ENCODE measurements at places on chromosomes 1 and 21.

- DNase-seq = no peak
Observed at GRCh38 chr1:242515555-242515954, 8.9 kb downstream of the PLD5 start.

DNA sequence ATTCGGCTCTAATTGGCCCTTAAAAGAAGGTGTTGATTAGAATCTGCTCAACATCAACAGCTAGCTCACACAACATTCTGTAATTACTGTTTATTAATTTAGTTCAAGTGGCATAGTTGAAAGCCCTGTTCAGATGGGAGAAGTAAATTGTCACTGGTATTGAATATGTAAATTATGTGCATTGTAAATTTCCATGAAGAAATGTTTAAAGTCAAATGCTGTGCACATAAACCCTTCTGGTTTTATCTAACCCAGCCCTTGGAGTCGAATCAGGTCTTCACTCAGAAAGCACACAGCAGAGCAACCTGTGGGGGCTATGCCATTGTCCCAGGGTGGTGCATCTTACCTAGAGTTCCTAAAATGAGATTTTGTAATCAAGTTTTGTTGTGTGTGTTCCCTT lies 65.4 kb upstream of the LMO4 start:
- DNase-seq = no peak

DNA sequence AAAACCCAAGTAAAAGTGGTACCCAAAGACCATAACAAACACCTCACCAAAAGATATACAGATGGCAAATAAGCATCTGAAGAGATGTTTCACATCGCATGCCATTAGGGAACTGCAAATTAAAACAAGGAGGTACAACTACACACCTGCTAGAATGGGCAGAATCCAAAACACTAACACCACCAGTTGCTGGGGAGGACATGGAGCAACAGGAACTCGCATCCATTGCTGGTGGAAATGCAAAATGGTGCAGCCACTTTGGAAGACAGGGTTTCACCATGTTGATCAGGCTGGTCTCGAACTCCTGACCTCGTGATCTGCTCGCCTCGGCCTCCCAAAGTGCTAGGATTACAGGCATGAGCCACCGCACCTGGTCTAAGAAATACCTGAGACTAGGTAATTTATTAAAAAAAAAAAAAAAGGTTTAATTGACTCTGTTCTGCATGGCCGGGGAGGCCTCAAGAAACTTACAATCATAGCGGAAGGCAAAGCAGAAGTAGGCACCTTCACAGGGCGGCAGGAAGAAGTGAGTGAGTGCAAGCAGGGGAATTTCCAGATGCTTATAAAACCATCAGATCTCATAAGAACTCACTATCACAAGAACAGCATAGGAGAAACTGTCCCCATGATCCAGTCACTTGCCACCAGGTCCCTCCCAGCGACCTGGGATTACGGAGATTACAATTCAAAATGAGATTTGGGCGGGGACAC lies 30.2 kb upstream of the PRSS38 start:
- DNase-seq = no peak

- no peak for DNase-seq
Observed at GRCh38 chr21:32717851-32718316, 9.9 kb downstream of the SYNJ1 start.

DNA sequence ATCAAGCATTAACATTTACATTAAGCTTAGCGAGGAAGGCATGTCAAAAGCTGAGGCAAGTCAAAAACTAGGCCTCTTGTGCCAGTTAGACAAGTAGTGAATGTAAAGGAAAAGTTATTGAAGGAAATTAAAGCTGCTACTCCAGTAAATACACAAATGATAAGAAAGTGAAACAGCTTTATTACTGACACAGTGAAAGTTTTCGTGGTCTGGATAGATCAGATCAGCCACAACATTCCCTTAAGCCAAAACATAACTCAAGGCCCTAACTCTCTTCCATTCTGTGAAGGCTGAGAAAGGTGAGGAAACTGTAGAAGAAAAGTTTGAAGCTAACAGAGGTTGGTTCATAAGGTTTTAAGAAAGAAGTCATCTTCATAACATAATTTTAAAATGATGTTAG lies 131.9 kb downstream of the VAV3 start:
- DNase-seq = no peak

DNA sequence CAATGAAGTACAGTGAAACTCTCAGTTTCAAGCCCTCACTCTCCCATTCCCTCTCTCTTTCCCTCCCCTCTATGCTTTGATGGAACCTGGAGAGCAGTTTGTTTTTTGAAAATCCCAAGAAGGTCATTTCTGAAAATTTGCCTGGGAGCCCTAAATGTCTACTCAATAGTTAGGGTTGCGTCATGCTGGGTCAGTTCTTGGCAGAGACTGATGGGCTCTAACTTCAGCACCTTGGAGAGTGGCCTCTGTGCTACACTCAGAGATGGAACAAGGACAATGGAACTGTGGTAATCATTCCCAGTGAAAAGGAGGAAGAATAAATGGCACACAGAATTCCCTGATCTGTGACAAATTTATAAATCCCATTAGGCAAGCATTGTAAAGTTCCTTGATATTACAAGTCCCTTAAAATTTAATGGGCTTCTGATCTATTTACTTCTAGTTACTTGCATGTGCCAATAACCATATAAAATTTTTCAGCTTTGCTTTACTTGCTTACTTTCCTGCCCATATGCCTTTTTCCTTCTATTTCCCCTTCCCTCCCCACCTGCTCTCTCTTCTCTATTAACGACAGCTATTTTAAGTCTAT lies 182.9 kb upstream of the KCND3 start:
- no peak for DNase-seq

- no peak for DNase-seq
Observed at GRCh38 chr1:49466961-49467360, 556.8 kb downstream of the AGBL4 start.

DNA sequence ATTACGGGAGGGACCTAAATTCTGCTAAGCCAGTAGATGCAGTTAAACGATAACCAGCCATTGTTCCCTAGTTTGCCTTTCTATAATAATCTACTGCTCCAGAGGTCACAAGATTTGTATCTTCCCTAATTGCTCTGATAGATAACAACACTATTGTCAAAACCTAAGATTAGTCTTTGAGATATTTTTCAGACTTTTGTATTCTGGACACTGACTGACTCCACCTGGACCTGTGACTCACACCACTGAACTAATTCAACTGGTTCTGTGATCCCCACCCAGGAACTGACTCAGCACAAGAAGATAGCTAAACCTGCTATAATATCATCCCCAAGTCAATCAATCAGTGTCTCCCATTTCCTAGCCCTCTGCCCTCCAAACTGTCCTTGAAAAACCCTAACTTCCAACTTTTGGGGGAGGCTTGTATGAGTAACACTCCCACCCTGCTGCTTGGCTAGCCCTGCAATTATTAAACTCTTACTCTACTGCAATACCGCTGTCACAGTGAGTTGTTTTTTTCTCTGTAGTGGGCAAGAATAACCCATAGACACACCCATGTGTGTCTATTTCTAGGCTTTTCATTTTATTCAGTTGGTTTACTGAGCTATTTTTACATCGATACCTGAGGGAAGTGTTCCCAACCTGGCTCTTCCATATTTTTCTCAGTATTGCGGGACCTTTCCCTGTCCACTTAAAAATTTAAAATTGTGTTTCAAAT lies 11.2 kb downstream of the KIFAP3 start:
- DNase-seq = no peak

GRCh38 chr1:25856856-25857255 lies 2.4 kb downstream of the AUNIP start:
- DNase-seq = no peak

- no peak for DNase-seq
Observed at GRCh38 chr1:234206651-234207284, 166.5 kb upstream of the COA6 start.

DNA sequence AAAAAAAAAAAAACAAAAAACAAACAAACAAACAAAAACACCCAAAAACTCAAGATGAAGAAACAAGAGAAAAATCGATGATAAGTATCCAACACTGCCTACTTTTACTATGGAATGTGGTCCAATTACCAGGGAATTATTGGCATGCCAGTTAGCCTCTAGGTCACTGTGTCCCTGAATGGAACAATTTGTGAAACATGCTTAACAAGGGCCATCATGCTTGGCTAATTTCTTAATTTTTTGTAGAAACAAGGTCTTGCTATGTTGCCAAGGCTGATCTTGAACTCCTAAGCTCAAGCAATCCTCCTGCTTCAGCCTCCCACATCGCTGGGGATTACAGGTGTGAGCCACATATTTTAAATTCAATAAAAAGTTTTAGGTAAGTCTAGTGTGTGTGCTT lies 23.9 kb downstream of the PLPP3 start:
- DNase-seq = no peak

DNA sequence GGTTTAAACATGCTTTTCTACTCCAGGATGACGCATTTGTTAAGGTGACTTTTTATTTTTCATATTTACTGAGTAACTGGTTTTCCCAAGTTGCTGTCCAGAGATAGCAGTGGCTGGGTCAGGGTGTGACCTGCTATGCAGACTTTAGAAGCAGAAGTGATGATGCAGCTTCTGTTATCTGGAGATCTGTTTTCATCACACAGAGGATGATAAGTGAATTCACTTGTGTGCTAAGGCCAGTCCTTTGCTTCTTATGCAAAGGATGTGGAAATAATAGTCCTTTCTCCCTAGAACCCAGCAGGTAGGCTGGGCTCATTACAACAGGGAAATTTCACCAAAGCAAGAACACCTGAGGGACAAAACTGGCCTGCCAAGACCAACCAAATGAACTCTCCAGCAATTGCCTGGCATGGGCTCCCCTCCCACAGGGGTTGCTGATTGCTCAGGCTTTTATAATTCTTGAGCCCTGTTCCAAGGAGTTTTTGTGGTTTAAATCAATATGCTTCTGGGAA lies 97.8 kb upstream of the LPGAT1 start:
- no peak for DNase-seq

GRCh38 chr1:226700861-226701260 lies 38.2 kb downstream of the ITPKB start:
- no peak for DNase-seq

All from stimulated activated CD4-positive, alpha-beta T cell treated with anti-CD3 and anti-CD28 coated beads, TNF-alpha, amount 100 ng/mL, for 24 hours (primary cell).